ENCODE measurements at places on chromosomes 5 and 9.

- DNase-seq, result no peak
These were observed 119.3 kb downstream of the TLE1 start for GRCh38 chr9:81570083-81570482.

DNA sequence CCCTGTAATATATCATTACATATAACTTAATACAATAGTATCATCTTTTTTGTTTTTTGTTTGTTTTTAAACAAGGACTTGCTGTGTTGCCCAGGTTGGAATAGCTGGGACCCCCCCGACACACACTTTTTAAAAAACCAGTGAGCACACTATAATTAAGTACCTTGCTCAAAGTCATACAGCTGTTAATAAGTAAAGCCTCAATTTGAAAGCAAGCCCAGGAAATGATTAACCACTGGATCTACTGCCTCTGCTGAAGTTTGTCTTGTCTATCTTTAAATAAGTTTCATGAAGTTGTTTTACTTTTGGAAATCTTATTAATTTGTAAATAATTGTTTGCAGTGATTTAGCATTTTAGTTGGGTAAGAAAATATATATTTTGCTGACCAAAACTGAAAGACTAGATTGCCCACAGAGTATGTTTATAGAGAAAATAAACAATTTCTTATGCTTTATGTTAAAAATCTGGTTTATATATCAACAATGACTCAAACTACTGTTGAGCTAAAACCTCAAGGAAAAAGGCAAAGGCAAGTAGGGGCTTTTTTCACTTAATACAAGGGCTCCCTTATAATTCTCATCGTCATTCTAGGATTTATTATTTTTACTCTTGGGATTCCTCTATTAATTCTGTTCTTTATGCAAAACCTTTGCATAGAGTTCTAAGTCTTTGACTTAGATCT is 5.8 kb upstream of the CARNMT1 start:
- DNase-seq, result no peak

GRCh38 chr5:134736173-134736812 is 2.1 kb upstream of the CAMLG start:
- DNase-seq, result no peak

DNA sequence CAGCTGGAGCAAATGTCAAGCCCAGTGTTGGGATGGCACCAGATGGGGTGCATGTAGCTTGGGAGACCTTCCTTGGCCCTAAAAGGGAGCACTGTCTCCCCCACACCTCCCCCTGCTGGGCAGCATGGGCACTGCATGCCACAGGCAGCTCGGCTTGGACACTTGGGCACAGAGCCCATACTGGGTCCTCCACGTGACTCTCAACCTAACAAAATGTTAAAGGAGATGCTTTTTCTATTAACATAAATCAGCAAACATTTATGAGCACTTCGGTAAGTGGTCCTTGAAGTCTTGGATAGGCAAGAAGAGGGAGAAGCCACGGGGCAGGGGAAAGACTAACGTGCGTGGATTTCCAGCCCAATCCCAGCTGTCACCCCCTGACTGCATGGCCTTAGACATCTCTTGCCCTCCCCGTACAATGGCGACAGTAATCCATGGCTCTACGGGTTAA is 23.9 kb upstream of the MAPK9 start:
- DNase-seq, result no peak

DNA sequence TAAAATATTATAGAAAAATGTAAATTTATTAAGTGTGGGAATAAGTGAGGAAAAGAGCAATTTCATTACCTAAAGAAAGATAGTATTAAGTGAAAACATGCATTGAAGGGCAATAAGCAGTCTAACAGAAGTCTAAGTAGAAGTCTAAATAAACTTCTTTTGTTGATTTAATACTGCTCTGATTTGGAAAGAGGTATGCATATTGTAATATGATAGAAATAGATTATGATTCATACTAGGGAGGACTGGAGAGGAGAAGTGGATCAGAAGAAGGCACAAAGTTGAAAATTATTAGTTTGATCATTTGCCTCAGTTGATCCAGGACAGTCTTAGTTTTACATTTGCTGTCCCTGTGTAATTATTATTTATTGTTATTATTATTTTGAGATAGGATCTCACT is 6.6 kb upstream of the ERBIN start:
- no peak for DNase-seq

GRCh38 chr5:82522897-82523296 is 244.7 kb upstream of the RPS23 start:
- no peak for DNase-seq

GRCh38 chr5:9774472-9775079 is 144.4 kb upstream of the TAS2R1 start:
- DNase-seq, result no peak

- DNase-seq, result no peak
These were observed 273.1 kb downstream of the NSG2 start for GRCh38 chr5:174318578-174318977.

GRCh38 chr9:93223260-93224180 is 39.6 kb downstream of the WNK2 start:
- peak; percentile 65 for DNase-seq

GRCh38 chr9:124522121-124523098 is 15.2 kb upstream of the NR5A1 start:
- no peak for DNase-seq

DNA sequence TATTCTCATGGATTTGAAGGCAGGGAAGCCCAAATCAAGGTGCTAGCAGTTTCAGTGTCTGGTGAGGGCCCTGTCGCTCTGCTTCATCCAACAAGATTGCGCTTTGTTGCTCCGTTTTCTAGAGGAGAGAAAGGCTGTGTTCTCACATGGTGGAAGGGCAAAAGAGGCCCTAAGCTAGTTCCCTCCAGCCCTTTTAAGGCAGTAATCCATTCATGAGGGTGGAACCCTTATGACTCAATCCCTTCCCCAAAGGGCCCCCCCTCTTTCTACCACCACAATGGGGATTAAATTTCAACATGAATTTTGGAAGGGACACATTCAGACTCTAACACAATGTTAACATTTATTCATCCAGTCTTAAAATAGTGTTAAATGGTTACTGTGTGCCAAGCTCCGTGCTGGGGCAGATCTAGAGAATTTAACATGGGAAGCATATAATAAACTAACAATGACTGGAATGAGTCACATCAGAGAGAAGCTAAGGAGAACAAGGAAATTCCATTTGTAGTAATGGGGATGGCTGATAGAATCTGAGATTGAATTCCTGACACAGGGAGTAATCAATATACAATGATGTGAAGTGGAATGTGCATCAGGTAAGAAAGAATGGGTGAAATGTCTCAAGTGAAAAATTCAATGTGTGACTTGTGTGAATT is 382.8 kb upstream of the ZNF608 start:
- DNase-seq, result no peak

DNA sequence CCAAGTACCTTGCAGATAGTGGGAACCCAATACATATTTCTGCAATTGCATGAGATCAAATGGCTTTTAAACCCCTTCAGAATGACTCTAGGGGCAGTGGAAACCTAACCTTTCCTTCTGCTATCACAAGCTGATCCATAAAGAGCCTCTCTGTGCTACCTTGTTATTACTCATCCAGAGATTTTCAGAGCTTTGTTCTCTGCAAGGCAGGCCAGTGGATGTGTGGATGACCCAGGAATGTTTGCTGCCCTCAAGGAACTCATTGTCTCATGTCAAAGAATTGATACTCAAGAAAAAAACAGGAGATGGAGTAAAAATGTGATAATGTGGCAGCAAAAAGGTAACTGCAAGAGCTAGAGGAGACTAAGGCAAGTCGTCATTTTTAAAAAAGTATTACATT is 164.1 kb downstream of the HMHB1 start:
- no peak for DNase-seq

- DNase-seq, result no peak
These were observed 26.0 kb upstream of the NKD2 start for GRCh38 chr5:982377-983237.

DNA sequence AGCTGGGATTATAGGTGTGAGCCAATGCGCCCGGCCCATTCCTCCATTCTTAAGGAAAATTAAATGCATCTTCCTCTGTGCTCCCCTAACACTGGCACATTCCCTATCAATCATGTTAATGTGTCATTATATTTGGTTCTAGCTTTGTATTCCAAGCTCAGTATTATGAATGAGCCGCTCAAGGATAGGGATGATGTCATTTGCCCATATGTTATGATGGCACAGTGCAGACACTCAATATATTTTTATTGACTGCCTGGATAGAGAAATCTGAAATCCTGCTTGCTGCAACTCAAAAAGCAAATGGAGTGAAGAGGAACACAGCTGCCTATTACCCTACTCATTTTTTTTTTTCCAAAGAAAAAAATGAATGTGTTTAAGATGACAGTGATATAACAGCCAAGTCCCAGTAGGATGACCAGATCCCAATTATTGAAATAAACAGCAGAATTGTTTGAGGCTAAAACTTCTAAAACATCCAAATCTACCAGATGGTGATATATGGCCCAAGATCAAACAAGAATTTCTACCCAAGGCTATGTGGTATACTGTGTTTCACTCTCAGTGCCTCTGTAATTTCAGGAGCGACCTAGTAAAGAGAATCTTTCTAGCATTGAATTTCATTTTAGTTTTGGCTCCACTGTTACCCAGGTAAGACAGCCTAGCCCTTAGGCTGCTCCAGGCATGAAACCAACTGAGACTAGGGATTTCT is 16.3 kb downstream of the SUSD1 start:
- DNase-seq, result no peak

DNA sequence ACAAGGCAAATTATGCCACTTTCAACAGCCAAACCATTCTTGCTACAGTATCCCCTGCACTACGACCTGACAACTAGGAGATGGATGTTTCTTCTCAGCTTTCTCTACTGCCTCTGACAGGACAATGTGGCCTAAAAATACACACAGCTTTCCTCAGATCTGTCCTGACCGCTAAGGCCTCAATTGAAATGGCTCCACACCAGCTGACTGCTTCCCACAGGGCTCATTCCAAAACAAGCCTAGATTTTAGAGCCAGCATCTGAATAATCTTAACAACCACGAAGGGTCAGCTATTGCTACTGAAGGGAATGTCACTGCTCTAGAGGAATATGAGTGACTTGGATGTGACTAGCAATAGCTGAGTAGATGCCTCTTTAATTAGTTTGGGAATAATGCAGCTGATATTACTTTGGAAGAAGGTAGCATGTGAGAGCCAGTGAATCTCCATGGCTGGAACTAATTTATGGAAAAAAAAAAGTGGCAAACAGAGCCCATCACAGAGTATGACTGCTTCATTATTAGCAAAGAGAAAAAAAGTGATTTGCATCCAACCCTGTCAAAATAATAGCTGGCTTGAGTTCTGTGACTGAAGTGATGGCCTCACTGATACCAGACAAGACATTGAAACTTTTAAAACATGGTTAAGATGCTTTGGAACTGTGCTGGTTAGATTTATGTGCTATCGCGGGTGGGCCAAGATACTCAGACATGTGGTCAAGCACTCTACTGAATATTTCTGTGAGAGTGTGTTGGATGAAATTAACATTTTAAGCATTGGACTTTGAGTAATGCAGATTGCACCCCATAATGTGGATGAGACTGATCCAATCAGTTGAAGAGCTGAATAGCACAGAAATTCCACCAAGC is 450.2 kb downstream of the NR2F1-AS1 start:
- no peak for DNase-seq

- DNase-seq, result peak; percentile 91
These were observed 294.5 kb upstream of the TAS2R1 start for GRCh38 chr5:9924614-9925013.

DNA sequence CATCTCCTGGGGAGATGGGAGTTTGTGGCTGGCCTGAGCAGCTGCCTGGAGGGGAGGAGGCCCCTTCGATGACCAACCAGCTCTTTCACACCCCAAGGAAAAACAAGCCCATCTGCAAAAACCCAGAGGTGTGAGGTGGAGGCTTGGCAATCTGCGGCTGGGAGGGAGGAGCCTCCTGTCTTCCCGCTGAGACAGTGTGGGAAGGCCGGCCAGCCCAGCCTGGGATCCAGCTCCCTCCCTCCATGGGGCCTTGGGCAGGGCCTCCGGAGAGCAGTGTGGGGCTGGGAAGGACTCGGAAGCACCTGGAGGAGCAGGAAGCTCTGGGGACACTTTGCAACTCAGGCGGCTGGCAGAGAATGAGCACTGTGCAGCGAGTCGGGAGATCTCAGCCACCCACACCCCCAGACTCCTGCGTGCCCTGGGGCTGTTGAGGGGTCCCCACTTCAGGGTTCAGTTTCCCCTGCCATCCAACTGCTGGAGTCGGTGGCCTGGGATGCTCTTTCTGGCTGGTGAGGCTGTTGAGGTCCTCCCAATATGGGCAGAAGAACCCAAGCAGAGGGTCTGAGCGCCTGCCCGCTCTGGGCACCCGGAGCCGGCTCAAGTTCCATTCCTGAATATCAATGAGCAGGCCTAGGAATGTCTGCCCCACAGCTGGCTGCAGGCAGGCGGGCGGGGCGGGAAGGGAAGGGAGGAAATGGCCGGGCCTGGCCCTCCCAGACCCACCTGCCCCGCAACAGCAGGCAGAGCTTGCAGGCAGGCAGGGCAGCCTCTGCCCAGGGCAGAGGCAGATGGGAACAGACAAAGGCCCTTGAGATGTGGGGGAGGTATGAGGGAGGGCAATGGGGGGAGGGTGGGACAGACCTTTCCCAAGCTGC is 101.1 kb downstream of the FGF18 start:
- DNase-seq, result no peak

GRCh38 chr5:142472306-142472951 is 147.6 kb upstream of the SPRY4 start:
- DNase-seq, result peak; percentile 84

GRCh38 chr9:72509635-72510034 is 11.8 kb upstream of the TMC1 start:
- no peak for DNase-seq

All from HFF-Myc (cell line).